ENCODE measurements at places on chromosomes 13 and 19.

DNA sequence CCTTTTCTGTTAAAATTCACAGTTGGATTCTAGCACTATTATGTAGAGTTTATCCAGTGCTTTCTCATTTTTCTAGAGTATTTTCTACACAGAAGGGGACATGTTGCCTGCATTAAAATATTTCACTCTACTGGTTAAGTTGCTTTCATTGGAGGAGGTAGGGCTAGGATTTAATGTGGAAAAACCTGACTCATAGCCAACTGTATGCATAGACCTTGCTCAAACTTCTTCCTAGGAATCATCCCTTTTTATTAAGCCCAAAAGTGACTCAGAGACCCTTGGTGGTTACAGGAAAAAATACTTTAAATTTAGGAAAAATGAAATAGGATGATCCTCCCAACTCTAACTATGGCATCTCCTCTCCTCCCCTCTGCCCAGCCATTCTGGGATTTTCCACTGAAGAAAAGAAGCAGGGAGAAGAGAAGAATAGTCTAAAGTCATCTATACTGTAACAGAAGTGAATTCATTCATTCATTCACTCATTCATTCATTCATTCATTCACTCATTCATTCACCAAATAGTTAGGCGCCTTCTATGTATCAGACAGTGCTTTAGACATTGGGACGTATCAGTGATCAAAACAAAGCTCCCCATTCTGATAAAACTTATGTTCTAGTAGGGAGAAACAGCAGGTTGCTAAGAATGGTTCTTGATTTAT lies 109.0 kb upstream of the HTR2A start:
- no peak for DNase-seq

DNA sequence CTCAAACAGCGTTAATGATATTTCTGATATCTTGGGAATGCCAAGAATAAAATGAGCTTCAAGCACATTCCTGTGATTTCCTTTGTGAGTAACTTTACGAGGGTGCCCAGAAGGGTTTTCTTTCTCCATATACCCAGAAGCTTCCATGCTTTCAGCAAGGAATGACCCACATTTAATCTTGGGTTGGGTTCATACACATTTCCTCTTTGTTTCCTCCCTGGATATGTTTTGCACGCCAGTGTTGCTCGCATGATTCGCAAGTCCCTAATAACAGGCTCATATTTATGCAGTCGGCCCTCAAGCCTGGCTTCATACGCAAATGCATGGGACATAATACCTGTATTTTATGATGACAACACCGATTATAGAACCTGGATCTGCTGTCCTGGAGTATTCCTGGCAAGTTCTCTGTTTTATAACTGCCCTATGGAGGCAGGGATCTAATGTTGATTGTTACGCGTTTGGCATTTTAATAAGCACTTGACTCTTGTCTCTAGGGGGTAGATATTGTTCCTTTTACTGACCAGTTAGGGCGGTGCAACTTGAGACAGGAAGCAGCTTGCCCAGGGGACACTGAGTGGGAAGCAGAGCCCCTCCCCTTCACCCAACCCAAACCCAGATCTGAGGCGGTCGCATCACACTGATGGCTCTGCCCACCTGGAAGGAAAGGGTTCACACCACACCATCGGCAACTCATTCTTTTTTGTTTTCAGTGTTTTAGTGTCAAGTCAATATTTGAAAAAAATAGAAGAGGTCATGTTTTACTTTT lies 220.4 kb upstream of the SOX1 start:
- DNase-seq, result no peak

- no peak for DNase-seq
Measured at GRCh38 chr13:95111608-95112007, 189.6 kb downstream of the ABCC4 start.

- DNase-seq, result no peak
Measured at GRCh38 chr13:84129966-84130365, 247.7 kb upstream of the SLITRK1 start.

- DNase-seq, result no peak
Measured at GRCh38 chr13:54574791-54575190, 1546.2 kb downstream of the OLFM4 start.

DNA sequence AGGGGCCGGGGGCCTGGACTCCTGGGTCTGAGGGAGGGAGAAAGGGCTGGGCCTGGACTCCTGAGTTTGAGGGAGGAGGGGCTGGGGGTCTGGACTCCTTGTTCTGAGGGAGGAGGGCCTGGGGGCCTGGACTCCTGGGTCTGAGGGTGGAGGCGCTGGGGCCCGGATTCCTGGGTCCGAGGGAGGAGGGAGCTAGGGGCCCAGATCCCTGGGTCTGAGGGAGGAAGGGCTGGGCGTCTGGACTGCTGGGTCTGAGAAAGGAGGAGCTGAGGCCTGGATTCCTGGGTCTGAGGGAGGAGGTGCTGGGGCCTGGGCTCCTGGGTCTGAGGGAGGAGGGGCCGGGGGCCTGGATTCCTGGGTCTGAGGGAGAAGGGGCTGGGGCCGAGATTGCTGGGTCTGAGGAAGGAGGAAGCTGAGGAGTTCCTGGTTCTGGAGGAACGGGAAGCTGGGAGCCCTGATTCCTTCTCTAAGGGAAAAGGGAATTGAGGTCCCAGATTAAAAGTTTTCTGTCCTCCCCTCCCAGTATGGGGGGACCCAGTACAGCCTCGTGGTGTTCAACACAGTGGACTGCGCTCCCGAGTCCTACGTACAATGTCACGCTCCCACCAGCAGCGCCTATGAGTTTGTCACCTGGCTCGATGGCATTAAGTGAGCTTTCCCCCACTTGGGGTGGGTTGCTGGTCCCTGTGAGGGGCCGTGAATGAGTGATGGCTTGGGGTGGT lies 721 bp downstream of the MED25 start:
- no peak for DNase-seq

DNA sequence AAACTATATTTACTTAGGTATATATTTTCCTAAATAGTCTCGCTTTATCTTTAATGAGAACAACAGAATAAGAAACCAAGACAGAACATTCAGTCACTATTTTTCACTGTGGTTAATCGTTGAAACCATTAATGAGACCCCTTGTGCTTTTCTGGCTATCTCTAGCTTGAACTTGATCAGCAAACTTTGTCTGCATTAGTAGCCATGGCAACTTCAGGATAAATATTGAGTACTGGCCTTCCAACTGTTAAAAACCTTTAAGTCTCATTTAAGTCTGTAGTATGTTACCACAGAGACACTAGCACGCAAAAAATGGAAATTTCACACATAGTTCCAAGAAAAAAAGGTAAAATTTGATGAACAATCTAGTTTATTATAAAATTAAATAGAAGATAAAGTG lies 946.0 kb downstream of the SLITRK5 start:
- no peak for DNase-seq

DNA sequence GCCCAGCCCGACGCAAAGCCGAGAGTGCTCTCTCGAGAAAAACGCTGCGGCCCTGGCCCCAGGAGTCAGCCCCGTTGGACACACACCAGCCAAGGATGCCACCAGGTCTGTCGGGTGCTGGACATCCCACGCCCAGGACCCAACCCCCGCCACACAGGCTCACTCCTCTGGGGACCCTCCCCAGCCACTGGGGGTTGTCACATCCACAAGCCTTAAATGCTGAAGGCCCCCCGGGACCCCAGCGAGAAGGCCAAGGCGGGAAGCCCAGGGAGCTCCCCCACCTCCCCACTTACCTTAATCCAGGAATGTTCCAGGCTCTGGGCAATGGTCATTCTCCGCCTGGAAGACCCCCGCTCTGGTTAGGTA lies 11.2 kb downstream of the DAPK3 start:
- DNase-seq, result no peak

GRCh38 chr19:8034178-8034525 lies 18.4 kb upstream of the CCL25 start:
- DNase-seq, result no peak

DNA sequence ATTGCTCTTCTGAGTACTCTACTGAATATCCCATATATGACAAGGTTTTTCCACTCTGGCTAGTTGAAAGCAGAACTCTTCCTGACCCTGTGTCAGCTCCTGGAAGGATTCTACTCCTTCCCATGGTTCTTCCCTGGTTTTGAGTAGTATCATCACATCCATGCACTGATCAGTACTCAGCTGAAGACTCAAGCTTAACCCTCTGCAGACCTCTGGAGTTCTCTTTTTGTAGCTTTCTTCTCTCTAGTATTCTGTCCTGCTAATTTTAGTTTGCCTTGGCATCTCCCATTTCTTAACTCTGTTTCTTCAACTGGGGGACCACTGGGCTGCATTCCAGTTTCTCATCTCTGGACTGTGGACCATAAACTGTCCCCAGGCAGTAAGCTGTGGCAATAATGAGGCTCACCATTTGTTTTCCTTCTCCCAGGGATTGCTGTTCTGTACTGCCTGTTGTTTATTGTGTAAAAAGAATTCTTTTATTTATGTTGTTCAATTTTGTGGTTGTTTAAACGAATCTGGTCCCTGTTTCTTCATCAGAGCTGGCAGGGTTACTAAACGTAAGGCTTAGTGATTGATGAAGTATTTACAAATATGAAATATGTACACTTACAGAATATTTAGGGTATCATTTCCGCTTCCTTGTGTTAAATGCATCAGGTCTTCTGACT lies 19.7 kb downstream of the LPAR6 start:
- no peak for DNase-seq

GRCh38 chr13:30675717-30676116 lies 58.0 kb downstream of the USPL1 start:
- no peak for DNase-seq

DNA sequence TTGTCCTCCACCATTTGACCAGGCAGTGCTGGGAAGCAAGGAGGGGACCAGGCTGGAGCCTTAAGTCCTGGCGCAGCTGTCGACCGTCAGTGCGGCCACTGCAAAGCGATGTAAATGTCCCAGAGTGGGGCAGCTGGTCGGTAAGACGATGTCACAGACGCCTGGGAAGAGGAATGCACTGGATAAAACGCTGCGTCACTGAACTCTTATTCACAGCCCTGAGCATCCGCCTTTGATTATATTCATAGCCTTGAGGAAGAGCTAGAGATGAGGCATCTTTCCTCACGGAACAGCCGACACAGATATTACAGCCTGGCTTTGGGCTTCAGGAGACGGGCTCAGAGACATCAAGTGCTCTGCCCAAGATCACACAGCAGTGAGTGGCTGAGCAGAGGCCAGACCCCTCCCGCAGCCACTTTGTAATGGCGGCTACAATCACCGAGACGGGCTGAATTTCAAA lies 17.6 kb upstream of the TUBGCP3 start:
- no peak for DNase-seq

DNA sequence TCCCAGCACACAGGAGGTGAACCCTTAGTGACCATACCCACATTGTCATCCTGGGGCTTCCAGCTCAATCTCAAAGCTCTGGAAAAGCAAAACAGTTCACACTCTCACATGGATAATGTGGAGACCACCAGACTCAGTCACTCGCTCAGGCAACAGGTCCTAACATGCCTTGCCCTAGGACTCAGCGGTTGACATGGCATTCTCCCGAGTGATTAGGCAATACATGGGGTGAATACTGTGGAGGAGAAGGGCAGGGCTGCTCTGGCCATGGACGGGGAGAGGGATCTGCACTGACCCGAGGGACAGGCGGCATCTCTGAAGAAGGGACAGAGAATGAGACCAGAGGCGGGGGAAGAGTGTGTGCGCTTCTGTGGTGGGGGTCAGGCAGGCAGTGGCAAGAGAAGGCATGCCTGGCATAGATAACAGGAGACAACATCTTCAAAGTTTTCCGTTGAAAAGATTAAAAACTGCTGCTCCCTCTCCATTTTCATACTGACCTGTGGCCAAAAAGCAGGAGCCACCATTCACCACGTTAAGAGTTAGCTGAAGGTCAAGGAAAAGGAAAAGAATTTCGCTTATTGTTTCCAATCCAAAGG lies 44.5 kb upstream of the EPHX3 start:
- no peak for DNase-seq

DNA sequence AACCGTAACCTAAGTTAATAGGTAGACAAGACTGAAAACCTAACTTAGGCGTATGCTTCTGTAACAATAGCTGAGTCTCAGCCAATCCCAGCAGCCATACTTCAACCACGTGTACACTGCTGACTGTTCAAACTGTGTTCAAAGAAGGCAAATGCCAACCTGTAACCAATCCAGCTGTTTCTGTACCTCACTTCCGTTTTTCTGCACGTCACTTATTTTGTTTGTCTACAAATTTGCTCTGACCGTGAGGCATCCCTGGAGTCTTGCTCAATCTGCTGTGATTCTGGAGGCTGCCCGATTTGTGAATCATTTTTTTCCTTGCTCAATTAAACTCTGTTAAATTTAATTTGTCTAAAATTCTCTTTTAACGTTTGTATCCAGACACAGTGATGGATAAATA lies 59.2 kb downstream of the EDNRB start:
- no peak for DNase-seq

- peak; percentile 74 for DNase-seq
Measured at GRCh38 chr13:20190481-20191310, 2.0 kb downstream of the GJB2 start.

All from kidney glomerular epithelial cell (primary cell).